ENCODE measurements at places on chromosomes 11 and 22.

DNA sequence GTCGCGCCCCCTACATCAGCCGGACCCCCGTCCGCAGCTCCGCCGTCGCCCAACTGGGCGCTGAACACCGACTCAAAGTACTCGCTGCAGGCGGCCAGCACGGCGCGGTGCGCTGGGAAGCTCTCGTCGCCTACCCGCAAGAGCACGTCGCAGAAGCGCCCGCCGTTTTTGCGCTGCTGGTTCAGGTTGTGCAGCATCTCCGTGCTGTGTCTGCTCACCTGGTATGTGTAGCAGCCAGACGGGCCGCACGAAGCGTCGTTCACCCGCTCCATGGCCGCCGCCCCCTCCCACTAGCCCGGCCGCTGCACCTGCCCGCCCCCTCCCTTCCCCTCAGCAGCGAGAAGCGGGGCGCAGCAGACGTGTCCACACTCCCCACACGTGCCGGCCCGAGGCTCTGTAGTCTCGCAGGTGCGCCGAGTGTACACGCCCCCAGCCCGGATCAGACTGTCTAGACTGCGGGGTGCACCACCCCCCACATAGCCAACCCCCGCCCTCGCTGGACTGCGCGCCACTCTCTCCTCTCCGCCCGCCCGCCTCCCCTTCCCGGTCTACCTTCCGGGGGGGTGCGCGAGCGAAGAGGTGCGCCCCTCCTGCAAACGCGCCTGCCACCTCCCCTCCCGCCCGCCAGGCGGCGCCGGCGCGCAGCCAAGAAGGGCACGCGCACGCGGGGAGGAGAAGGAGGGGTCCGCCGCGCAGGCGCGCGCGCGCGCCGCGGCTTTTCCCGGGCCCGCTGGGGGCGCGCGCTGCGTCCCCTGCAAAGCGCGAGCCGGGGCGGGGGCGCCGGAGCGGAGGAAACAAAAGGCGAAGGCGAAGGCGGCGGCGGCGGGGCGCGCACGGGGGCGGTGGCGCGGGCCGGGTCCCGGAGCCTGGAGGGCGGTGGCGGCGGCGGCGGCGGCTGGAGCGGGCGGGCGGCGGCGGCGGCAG is 553 bp downstream of the PATZ1 start:
- DNase-seq, result peak; percentile 84

DNA sequence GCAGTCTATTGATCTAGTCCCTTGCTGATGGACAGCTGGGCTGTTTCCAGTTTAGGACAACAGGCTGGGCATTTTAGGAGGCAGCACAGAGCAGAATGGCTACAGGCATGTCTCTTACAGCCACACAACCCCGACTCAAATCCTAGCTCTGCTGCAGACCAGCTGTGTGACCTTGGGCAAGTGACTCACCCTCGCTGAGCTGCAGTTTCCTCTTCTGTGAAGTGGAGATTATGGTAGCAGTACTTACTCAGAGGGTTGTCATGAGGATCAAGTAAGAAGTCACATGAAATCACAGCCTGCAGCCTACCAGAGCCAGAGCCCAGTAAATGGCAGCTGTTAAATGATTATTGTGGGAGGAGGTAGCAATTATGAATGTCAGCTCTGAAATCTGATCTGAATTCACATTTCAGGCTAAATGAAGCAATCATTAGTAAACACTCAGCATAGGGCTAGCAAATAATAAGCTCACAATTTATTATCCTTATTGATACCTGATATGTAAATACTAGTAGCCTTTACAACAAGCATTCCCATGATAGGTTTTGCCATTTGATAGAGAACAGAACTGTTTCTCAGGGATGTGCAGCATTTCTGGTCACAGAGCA is 58.9 kb downstream of the MYEOV start:
- no peak for DNase-seq

DNA sequence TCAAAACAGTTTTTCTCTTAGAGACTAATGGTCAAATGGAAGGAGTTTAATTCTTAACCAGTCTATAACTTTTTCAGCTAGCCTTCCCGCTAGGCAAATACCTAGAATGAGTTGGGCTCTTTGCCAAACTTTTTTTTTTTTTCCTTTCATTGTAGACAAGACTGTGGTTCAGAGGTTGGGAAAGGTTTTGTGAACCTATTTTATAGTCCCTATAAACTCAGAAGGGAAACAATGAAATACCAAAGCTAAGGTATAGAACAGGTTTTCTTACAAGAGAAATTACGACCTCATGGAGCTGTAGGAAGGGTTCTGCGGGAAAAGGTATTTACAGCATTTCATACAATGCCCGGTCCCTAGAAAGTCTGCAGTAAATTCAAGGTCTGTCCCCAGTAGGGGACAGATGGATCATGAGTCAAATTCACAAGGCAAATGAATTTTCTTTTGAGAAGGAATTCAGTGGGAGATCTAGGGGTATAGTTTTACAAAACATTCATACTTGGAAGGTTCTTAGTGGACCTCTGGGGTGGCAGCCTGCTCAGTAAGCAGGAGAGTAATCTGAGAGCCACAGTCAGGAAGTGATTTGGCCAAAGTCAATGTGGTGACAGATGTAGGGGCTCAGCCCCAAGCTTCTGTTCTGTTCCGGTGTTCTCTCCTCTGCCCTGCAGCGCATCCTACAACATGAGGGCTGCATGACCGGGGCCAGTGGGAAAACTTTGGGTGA is 146.8 kb downstream of the DBX1 start:
- DNase-seq, result peak; percentile 49

- DNase-seq, result no peak
Observed at GRCh38 chr22:39706376-39707140, 136.0 kb downstream of the CACNA1I start.

DNA sequence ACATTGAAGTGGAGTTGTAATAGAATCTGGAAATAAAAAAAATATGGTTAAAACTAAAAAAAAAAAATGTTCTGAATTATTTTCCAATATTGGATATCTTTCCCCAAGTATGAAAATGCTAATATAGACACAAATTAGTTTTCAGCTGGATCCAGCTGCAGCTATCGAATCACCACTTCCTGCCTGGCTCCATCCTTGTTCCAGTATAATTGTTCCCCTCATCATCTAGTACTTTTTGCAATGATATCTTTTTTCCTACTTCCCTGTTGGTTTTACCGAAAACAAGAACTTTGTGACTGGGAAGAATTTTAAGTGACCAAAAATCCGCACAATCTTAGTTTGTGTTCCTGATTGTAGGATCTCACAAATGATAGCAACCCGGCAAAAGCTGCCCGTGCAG is 9.4 kb downstream of the OR4D9 start:
- DNase-seq, result no peak

GRCh38 chr22:50218996-50219727 is 18.4 kb downstream of the SELENOO start:
- DNase-seq, result no peak

DNA sequence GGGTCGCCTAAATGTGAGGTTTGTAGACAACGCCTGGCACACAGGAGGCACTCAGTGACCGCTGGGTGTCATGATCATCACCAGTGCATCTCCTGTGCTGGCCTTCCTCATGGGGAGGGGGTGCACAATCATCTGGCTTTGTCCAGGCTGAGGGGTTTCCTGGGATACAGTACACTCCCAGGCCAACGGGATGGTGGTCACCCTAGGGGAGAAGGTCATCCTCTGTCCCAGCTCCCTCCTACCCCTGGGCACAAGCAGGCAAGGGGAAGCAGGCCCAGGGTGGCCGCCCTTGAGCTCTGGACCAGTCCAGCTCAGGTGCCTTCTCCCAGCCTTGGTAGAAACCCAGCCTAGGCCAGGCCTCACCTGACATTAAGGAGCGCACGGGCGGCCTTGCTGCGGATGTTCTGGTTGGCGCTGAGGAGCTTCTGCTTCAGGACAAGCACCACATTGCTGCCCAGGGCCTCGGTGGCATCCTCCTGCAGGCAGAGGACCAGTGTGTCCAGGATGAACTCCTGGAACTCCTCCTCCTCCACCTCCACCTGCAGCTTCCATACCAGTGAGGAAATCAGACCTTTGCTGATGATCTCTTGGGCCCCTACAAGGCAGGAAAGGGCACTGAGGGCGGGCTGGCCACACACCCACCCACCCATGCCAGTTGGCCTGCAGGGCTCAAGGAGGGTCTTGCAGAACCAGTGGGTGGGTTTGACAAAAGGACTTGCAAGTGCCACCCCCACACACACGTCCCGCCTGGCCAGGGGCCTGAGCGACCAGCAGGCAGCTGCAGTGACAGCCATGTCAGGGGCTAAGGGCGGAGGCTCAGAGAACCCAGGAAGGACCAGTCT is 6.6 kb upstream of the GNAZ start:
- no peak for DNase-seq

DNA sequence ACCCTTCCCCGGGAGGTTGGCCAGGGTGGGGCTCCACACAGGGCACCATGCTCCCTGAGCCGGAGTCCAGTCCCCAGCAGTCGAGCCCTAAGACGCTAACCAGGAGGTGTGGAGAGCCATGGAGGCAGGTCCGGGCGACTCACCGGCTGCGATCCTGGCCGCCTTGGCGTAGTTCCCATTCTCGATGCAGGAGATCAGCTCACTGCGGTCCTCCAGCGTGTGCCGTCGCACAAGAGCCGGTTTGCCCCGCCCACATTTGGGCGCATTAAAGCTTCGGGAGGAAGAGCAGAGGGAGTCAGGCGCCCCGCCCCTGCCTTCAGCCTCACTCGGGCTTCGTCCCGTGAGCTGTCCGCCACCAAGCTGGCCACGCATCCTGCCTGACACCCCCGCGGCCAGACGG is 50.8 kb downstream of the BRD1 start:
- DNase-seq, result no peak

DNA sequence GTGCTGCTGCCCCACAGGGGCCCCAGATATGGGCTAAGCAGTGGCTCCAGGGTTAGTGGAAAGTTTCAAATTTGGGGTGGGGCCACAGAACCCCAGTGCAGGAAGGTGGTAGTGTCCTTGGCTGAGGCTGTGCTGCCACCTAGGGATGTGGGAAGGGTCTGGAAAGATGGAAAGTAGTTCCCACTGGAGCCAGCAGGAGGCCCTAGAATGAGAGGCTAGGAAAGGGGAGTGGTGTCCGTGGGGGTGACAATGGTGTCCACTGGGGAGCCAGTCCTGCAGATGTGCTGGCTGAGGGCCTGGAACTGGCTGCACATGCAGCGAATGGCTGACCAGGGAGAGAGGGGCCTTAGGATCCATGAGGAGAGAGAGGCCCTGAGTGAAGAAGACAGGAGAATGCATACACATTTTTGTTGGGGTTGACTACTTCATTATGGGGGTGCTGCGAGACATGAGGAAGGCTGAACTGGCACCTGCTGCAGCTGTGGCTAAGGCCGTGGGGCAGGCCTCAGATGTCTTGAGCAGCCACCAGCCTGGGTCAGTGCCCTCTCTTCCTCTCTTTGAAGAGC is 21.1 kb downstream of the RFPL3 start:
- DNase-seq, result peak; percentile 9

GRCh38 chr11:23079382-23079813 is 219.1 kb upstream of the CCDC179 start:
- DNase-seq, result no peak

- DNase-seq, result no peak
Observed at GRCh38 chr22:37906364-37907008, 389 bp downstream of the MICALL1 start.

Data from CMK (cell line).